ENCODE measurements at places on chromosomes 12 and 14. TPM values are rescaled to one million over a fixed set of nuclear protein-coding genes. Genes with fewer than 3 reads are reported as not detected.

- peak; percentile 16 for DNase-seq
These were observed 137.7 kb downstream of the SPTSSA start for GRCh38 chr14:34324363-34324795.

- DNase-seq, result peak; percentile 82
These were observed 1.4 kb downstream of the MAP3K9 start for GRCh38 chr14:70807898-70808415.

GRCh38 chr12:42810006-42810405, 220.5 kb upstream of the PRICKLE1 start:
- DNase-seq, result no peak

ABCC9 gene
- total RNA-seq, result not detected

GRCh38 chr12:20656600-20656999, 38.5 kb upstream of the SLCO1C1 start:
- DNase-seq, result no peak

GRCh38 chr12:52366738-52367485, at the start of gene KRT85:
TSS of gene KRT85 (minus strand) at chr12:52367481. CDS start at chr12:52367405, 76 bp downstream.
- DNase-seq, result no peak

GRCh38 chr12:101172316-101172715, 37.7 kb downstream of the SLC5A8 start:
- no peak for DNase-seq

DNA sequence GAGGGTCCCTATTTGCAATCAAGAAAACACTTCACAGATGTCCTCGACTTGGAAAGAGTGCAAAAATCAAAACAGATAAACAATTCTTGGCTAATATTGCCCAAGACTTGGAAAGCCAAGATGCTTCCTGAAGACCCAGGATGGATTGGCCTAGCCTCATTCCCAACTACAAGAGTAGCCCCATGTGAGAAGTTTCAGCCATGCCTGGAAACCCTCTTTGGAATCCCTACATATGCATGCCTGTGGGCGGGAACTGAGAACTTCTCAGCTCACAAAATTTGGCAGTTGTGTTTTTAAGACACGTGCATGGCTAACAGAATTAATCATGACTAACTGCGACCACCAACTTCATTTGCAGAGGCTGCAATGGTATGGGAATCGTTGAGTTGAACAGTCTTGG, 283.2 kb upstream of the TBX3 start:
- no peak for DNase-seq

Measured in activated CD8-positive, alpha-beta T cell treated with anti-CD3 and anti-CD28 coated beads for 36 hours (primary cell).